Activated naive CD4-positive, alpha-beta T cell treated with anti-CD3 and anti-CD28 coated beads, Interleukin-2, amount 50 U/mL, for 16 hours (primary cell): ENCODE measurements at places on chromosomes 12 and 14.
A peak's percentile ranks its signal among the peaks of the same experiment; 100 is the strongest.

DNA sequence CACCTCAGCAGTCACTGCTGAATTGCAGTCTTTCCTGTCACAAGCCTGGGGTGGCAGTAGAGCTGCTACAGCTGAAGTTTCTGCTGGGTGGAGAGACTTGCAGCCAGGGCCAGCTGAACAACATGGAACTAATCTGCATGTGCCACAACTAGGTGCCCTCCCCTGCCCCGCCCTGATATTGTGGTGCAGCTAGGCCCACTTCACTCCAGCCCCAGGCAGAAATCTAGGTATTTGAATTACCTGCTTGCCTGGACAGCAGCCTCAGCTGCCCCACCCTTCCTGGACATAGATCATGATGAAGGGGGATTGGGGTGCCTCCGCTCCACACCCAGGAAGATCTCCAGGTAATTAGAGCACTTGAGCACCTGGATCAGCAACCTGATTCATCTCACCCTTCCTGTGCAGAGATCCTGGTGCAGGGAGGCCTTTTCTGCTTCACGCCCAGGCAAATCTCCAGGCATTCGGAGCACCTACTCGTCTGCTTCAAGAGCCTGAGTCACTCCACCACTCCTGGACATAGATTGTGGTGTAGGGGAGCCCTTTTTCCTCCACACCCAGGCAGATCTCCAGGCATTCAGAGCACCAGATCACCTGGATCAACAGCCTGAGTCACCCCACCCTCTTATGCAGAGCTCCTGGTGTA, 477.0 kb downstream of the SOX5 start:
- no peak for DNase-seq

DNA sequence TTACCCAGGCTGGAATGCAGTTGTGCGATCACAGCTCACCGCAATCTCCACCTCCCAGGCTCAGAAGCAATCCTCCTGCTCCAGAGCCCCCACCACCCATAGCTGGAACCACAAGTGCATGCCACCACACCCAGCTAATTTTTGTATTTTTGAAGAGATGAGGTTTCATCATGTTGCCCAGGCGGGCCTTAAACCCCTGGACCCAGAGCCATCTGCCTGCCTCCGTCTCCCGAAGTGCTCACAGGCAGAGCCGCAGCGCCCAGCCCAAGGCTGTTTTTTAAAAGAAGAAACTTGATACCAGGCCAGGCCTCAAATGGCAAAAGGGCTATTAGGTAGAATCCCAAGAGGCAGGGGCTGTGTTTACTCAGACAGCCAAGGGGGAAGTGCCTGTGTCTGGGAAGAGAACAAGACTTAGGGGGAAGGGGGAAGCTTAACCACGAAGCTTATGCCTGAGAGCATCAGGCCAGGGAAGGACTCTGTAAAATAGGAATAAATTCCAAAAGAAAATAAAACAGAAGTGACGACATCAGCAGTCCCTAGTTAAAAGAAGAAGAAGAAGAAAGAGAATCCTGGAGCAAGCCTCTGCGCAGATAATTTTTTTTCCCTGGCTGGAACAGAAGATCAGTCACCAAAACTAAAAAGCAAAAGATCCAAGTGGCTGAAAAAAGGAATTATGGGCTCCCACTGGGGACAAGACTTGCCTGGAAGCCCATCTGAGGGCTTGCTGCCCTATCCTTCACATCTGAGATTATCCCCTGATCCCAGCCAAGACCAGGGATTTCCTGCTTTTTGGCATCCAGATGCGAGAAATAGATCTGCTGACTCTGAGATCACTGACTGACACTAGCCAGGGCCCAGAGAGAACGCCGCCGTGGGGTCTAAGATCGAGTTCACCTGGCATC, 170.5 kb downstream of the NDUFA12 start:
- DNase-seq: no peak

- DNase-seq: no peak
These were observed 20.8 kb upstream of the PYROXD1 start for GRCh38 chr12:21416511-21417121.

GRCh38 chr12:62299617-62300016, 39.4 kb downstream of the USP15 start:
- DNase-seq: no peak

DNA sequence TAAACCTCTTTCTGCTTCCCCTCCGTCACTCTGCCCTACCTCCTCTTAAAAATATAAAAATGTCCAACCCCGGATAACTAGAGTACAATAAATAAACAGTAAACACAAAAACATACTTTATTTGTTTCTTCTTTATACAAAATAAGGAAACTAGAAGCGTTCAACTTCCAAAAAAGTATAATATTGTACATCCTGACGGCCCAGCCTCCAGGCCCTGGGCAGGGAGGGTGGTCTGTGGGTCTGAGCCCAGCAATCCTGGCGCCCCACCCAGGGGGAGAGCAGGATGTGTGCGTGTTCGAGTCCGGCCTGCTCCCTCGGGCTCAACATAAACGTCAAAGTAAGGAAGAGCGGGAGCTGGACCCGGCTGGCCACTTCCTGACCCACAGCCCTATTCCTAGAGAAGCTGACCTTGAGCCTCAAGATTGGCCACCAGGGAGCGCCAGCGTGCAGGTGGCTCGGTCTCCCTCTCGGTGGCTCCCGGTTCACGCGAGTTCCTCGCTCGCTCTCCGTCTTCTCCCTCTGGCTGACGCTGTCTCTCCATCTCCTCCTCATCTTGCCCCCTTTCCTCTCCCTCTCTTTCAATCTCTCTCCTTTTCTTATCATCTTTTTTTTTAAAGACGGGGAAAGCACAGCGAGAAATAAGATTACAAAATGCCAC, 9.4 kb downstream of the LHX5 start:
- DNase-seq: peak; percentile 74

DNA sequence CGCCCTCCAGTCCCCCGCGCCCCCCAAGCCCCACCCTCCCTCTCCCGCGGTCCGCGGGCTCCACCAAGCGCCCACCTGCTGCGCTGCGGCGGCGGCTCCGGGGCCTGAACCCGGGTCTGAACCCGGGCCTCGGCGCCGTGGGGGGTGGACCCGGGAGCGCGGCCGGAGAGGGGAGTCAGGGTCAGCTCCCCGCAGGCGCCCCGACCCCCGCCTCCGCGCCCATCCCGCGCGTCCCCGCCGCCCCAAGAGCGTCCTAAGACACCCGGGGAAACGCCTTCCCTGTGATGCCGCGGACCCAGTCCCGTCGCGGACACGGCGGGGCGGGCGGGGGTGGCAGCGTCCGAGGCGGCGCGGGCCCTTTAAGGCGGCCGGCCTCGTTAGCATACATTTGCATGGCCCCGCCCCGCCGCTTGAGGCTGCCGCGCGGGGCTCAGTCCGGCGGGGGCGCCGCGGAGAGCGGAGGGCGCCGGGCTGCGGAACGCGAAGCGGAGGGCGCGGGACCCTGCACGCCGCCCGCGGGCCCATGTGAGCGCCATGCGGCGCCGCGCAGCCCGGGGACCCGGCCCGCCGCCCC, at the start of gene MMP17:
Gene MMP17, plus strand, starts transcription at position 433 of the 574 bp plus-strand sequence. Its CDS starts 102 bp downstream, at position 535.
- DNase-seq: peak; percentile 49

GRCh38 chr12:70660620-70661219, 23.5 kb upstream of the PTPRB start:
- no peak for DNase-seq

DNA sequence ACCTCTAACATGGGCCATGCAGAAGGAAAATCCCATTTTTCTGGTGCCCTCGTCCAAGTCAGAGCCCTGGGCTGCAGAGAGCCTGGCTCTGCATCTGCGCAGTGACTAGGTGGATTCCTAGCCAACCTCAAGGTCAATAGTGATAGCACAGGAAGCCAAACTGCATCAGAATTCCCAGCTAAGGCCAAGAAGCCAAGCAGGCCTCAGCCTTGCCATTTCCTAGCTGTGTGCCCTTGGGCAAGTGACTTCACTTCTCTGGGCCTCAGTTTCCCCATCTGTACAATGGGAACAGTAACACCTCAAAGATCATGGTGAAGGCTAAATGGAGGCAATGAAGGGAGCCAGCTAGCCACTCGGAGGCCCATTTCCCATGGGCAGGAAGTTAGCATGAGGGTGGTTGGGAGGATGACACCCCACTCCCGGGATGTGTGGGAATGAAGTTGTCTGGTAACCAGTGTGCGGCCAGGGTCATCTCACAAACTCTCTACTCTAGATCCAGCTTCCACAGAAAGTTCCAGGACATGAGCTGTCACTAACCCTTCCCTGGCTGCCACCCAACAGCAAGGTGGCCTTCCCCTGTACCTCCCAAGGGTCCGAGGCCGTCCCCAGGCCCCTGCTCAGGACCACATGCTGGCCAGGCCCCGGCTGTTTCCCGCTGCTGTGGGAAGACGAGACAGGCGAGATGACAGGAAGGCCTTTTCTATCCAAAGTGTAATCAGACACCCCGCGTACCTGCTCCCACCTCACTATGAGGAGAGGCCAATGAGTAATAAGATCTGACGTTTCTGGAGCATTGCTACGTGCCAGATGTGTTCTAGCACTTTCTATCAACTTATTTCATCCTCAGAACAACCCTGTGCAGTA, 125.7 kb downstream of the SCARB1 start:
- no peak for DNase-seq

GRCh38 chr14:66696326-66696725, 188.4 kb downstream of the GPHN start:
- DNase-seq: no peak

DNA sequence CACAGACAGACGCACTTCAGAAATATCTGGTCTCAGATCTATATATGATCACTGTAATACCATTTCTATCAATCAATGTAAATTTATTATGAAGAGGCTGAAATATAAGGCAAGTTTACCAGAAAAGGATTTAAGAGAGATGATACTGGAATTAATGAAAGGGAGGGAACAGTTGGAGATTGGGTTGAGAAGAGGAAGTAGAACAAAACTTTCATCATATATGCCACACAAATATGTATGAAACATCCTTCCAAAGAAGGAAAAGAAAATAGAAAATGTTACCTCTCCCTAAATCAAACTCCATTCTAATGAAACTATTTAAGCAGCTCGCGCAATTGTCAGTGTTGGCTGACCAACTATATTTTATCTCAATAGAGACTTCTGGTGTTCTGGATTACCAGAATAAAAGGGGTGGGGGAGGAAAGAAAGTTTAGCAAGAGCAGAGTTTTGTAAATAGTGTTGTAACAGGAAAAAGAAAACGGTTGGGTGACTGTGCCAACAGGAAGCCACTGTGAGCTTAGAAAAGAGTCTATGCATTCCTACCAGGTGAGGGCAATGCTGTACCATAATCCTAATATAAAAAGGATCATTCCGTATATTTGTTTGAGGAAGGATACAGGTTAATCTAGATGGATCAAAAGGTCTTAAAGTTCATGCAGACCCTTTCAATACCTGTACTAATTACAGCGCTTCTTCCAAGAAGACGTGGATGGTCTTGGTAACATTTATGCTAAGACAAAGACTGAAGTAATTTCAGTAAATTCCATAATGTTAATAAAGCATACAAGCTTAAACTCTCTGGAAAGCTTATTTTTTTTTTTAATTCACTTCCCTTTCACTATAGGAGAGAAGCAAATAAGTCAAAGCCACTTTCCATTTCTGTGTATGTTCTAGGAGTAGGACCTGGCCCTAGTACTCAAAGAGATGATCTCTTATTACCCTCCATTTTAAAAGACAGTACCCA, 14.5 kb upstream of the LLPH start:
- no peak for DNase-seq

GRCh38 chr12:119684711-119685369, 16.9 kb downstream of the PRKAB1 start:
- no peak for DNase-seq

- DNase-seq: no peak
These were observed 53.1 kb downstream of the TMEM30B start for GRCh38 chr14:61227884-61228591.

DNA sequence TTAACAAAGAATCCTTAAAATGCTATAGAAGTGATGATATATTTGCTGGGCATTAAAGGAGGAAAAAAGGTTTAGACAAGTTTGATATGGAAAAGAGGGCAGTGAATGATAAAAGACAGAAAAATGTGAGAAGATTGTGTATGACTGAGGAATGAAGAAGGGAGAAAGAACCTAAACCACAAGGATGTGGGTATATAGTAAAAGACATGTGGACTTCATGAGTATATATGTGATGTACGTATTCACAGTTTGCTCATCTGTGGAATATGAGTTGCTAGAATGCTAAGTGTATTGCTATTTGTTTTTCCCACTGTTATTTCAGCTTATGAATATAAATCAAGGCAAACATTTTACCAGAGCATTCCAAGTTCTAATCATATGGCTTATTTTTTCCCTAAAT, 2.1 kb upstream of the SLC16A7 start:
- no peak for DNase-seq

DNA sequence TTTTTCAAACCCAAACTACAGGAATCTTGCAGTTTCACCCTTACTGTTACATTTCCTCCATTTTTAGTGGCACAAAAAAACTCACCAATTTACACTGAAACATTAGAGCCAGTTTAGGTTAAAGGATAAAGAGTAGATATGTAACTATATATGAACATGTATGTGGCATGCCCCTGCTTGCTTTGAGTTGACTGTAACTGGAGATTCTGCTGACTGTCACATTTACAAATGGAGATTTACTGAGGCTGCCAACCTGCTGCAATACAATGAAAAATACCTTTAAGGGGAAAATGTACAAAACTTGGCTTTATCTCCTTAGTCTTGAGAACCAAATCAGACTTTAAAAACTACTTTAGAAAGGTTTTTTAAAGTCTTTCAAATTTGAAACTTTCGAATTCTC, 28.3 kb downstream of the STON2 start:
- DNase-seq: no peak

GRCh38 chr12:115672506-115673080, 604.9 kb downstream of the MED13L start:
- no peak for DNase-seq

GRCh38 chr12:110537605-110538409, 35.7 kb downstream of the RAD9B start:
- no peak for DNase-seq

- DNase-seq: no peak
These were observed 113.9 kb upstream of the FGD4 start for GRCh38 chr12:32285489-32285888.

DNA sequence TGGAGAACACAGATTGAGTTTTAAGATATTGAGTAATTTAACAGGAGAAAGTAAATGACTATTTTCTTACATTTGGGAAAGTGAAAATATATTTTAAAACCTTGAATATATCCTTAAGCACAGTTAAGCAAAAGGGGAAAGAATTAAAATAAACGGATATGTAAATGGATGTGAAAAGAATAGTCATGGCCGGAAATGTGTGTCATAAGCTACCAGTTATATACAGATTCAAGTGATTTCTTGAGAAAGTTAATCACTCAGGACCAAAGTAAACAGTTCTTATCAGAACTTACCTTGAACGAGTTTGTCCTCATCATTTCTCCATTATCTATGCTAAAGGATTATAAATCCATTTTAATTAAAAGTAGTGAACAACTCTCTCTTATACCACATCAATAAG, 33.4 kb downstream of the C12orf75 start:
- no peak for DNase-seq

GRCh38 chr14:85319998-85320630, 209.8 kb upstream of the FLRT2 start:
- no peak for DNase-seq
